ENCODE measurements at places on chromosomes 7 and 10.

- no peak for DNase-seq
Measured at GRCh38 chr10:565676-566075, 123.8 kb downstream of the DIP2C start.

- DNase-seq, result no peak
Measured at GRCh38 chr10:106765928-106766327, 398.6 kb downstream of the SORCS1 start.

- DNase-seq, result no peak
Measured at GRCh38 chr7:134639061-134639460, 7.6 kb upstream of the BPGM start.

DNA sequence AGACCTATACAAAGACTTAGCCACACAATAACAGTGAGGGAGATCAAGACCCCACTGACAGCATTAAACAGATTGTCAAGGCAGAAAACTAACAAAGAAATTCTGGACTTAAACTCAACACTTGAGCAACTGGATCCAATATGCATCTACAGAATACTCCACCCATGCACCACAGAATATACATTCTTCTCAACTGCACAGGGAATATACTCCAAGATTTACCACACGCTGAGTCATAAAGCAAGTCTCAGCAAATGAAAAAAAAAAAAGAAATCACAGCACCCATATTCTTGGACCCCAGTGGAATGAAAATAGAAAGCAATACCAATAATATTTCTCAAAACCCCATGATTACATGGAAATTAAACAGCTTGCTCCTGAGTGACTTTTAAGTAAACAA is 680.2 kb downstream of the PCDH15 start:
- no peak for DNase-seq

- DNase-seq, result no peak
Measured at GRCh38 chr10:109178591-109178990, 744.7 kb downstream of the XPNPEP1 start.

- DNase-seq, result no peak
Measured at GRCh38 chr10:106560925-106561640, 603.4 kb downstream of the SORCS1 start.

DNA sequence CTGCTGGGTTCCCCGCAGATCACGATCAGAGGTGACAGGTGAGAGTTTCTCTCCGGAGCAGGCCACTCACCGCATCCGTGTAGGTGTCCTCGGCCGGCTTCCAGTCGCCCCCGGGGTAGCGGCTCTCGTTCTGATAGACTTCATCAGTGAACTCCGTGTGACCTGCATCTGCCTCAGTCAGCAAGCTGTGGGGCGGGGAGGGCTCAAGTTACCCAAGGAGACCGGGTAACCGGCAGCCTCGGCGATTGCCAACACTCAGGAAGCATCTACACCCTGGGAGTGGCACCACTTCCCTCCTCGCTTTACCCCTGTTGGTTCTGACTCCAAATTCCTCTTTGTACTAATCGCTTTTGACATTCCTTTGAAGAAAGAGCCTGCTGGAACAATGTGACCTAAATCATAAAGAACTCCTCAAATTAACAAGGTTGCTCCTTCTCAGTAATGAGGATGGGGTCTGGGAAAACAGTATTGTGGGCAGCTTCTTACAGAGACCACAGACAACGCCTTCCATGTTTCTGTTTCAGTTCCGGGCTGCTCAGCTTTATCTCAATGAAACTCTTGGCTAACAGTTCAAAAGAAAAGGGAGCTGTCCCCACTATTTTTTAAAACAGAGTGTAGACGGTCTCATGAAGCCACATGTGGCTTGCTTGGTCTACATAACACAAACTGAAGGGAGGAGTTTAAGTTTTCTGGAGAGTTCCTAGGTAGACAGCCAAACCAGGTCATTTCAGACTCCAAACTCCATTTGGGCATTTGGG is 118.1 kb downstream of the MYOF start:
- no peak for DNase-seq

DNA sequence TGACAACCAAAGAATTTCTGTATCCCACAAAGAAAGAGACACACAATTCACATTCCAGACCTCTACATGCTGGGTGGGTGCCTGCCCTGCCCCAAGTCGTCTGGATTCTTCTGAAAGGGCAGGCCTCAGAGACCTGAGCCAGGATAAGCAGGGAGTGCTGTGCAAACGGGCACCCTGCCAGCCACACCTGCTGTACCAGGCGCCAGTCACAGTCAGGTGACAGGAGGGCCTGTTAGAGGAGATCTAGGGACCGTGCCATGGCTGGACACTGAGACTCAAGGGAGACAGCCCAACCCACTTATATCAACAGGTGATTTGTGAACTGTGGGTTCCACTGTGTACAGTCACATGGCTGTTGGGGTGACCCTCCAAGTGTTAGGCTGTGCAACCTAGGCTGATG is 103.1 kb upstream of the AFAP1L2 start:
- DNase-seq, result no peak

GRCh38 chr10:126569513-126570244 is 100.8 kb downstream of the C10orf90 start:
- no peak for DNase-seq

GRCh38 chr7:80136261-80137055 is 1.8 kb downstream of the GNAI1 start:
- DNase-seq, result no peak

DNA sequence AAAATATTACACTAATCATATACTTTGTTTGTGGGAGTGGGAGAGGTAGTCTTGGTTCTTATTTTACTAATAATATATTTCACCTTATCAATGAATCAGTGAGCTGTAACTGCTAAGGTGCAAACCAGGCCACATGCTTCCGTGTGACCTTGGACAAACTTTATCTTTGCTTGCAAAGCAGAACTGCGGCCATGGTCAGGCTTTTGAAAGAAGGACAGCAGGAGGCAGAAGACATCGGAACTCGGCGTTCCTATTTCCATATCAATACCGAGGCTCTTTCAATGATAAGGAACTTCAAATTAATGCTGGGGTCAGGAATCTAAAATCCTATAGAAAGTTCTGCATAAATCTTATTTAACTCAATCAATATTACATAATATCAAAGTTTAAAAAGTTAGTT is 491.9 kb upstream of the PFKP start:
- no peak for DNase-seq

DNA sequence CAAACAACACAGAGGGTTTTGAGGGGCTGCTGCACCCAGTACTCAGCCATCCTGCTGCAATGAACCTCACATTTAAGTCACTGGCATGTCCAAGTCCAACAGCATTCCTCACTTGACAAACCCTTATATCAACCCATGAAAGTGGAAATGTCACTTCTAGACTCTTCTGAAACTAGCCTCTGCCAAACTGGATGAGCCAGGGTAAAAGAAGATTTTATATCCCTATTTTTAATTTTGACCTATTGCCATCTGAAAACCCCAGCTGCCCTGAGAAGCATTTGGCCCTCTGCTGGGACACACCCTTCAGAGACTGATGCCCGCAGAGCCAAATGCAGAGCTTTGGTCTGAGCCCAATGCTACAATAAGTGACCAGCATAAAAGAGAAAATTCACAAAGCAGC is 201.1 kb downstream of the ANK3 start:
- no peak for DNase-seq

GRCh38 chr10:132608511-132609195 is 71.1 kb downstream of the INPP5A start:
- DNase-seq, result no peak

- no peak for DNase-seq
Measured at GRCh38 chr7:5671046-5671445, 110.4 kb downstream of the RNF216 start.

DNA sequence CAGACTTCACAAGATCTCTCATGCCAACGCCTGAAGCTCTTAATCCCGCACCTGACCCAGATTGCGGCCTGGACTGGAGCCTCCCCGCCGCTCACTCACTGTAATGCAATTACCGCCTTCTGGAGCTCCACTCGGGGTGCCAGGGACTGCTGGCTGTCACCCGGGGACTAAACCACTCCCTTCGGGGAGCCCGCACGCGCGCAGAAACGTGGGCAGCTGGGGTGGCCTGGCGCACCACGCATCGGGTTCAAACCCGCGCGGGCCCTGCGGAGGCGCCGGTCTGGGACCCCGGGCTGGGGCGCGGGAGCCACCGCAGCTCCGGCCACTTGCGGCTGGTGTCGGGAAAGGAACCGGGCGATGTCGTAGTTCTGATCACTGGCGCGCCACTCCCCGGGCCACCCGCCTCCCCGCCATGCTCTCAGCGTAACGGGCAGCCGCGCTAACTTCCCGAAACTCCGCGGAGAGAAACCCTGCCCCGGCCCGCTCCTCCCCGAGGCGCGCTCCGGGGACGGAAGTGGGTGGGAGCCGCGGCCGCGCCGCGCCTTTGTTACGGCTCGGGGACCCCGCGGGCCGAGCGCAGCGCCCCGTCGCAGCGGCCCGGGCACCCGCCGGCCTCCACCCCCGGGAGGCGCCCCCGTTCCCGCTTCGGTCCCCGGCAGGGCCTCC is 100.3 kb upstream of the SVIL start:
- DNase-seq, result no peak

GRCh38 chr7:106278695-106279094 is 6.1 kb downstream of the NAMPT start:
- DNase-seq, result no peak

All from activated CD4-positive, CD25-positive, alpha-beta regulatory T cell treated with anti-CD3 and anti-CD28 coated beads, Interleukin-2, amount 50 U/mL, for 16 hours (primary cell).